ENCODE measurements at places on chromosomes 11 and 22.

DNA sequence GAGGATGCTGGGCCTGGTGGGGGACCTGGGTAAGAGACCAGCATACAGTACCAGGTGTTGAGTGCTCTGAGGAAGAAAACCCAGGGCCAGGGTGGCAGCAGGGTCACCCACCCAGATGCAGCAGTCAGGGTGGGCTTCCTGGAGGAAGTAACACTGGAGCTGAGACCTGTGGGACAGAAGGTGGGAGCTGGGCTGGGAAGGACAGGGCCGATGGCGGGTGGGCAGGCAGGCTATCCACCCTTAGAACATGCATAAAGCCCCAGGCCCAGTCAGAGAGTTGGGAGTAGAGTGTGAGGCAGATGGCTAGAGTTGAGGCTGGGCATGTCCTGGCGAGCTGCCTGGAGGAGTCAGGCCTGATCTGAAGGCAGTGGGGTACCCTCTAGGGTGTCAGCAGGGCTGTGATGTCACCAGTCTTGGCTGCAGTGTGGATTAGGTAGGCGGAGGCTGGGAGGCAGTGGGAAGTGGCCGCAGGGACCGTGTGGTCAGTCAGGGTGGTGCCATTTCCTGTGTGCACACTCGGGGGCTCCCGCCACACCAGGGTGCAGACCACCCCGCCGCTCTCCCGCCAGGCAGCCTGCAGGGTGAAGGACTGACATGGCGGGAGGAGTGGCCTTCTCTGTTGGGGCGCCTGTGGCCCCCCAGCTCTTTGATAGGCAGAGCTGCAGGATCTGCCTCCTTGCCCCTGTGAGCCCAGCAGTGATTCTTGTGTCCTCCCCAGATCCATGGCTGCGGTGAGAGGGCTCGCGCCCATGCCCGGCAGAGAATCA lies 35.3 kb downstream of the IGHMBP2 start:
- no peak for DNase-seq

DNA sequence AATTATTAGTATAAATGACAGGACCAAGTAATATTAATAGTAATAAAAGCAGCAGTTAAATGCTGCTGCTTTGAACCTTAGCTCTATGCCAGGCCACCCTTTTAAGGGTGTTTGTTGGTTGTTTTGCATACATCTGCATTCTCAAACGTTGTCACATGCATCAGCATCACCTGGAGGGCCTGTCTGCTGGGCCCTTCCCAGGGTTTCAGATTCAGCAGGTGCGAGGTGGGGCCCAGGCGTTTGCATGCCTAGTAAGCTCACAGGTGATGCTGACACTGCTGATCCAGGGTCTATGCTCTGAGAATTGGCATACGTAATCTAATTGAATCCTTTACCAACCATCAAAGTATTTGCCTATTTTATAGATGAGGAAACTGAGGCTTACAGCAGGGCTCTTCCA lies 246.5 kb downstream of the CADM1 start:
- DNase-seq: no peak

DNA sequence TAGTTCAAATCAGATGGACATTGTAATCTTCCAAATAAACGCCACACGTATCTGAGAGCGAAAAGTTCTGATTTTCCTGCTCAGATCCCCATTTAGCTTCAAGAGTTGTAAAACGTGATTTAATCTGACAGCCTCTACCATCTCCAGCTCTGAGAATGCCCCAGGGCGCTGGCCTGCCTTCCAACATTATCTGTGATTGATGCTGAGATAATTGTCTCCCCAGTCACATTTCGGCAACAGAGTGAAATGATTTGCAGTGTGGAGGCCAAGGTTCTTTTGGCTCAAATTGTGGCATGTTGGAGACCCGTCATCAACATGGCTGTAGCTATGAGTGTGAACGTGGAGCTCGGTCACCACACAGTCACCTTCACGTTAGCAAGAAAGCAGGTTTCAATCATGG lies 283.4 kb downstream of the BRD1 start:
- DNase-seq: no peak

GRCh38 chr11:10444725-10445315 lies 10.2 kb upstream of the AMPD3 start:
- no peak for DNase-seq

- no peak for DNase-seq
Measured at GRCh38 chr11:130814440-130815096, 101.7 kb downstream of the SNX19 start.

DNA sequence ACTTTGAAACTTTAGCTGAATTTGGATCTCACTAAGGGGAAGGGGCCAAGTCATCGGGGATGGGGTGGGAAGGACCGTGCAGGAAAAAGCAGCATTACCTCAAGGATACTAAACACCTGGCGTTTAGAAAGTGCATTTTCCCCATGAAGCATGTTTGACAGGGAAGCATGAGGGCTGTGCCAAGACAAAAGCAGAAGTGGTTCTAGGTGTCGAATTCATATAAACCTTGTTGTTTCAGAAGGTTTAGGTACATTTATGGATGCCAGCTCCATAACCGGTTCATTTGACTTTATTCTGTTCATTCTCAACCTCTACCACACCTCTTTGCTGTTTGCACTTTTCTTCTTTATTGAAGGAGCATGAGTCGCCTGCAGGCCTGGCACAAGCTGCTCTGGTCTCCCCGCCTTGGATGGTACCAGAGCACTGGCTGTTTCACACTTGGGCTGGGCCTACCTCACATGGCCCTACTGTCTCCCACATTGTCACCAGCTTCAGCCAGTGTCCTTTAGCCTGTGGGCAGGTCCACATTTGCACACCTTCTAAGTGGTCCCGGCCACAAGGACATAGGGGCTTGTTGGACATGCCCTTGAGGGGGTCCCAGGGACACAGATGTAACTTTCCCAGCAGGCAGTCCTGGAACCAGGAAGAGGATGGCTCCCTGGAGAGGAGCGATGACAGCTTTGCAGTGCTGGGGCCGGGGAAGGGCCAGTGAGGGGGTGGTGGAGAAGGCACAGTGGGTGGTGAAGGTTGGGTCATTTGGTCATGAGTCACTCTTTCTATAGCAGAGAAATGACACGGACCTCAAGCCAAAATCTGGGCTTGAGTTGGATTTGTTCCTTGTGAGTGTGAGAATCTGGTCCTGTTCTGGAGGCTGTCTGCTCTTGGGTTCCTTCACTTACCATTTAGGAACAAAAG lies 3.2 kb upstream of the ST14 start:
- DNase-seq: no peak

GRCh38 chr11:10887307-10887706 lies 29.5 kb upstream of the ZBED5 start:
- no peak for DNase-seq

- DNase-seq: no peak
Measured at GRCh38 chr11:80096736-80097135, 655.9 kb upstream of the TENM4 start.

- DNase-seq: no peak
Measured at GRCh38 chr11:67349036-67349435, 4.3 kb downstream of the POLD4 start.

DNA sequence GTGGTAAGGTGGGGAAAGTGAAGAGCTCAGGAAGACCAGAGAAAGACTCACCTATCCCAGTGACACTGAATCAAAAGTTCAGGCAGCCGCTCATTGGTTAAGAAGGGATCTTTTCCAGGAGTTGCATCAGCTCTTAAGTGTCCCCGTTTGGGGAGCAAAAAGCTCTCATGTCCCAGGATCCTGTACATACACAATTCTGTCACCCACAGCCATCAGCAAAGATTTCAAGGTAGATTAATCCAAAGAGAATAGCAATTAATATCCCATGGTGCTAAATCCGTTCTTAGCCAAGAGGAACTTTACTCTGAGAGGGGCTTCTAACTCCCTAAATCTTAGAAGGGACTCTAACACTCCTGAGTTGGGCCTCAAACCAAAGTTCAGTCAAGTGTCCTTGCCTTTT lies 19.3 kb downstream of the FOLR3 start:
- DNase-seq: no peak

DNA sequence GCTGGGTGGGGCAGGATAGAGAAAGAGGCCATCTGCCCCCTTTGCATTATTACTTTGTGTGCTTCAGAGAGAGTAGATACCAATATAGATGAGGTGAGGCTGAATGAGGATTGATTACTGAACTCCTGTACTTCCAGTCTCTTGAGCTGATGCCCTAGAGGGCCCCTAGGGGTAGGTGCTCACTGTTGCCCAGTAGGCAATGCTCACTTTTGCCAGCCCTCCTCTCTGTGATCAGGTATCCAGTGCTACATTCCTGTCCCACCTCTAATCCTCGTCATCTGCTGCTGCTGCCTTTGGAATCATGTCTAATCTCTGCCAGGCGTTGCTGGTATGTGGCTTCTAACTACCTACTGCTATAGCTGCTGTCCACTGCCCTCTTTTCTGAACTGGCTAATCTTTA lies 57.2 kb downstream of the CCDC83 start:
- DNase-seq: no peak

GRCh38 chr22:45708145-45708544 lies 36.5 kb downstream of the ATXN10 start:
- no peak for DNase-seq

DNA sequence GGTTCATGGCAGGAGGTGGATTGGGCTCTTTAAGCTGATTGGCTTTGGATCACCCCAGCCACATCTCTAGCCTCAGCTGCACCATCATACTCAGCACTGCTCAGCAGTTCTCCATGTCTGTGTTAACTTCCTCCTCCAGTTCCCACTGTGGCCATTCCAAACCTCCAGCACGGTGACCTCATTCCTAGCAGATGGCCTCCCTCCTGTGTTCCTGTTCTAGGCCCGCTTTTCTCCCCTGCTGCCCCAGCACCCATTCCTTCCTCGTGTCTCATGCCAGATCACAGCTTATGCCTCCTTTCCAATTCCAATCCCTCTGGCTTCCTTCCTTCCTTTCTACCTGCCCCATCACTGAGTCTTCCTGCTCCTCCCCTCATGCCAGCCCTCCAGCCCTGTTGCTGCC lies 96.1 kb downstream of the MICAL2 start:
- no peak for DNase-seq

- DNase-seq: peak; percentile 82
Measured at GRCh38 chr22:39598017-39598965, 27.7 kb downstream of the CACNA1I start.

DNA sequence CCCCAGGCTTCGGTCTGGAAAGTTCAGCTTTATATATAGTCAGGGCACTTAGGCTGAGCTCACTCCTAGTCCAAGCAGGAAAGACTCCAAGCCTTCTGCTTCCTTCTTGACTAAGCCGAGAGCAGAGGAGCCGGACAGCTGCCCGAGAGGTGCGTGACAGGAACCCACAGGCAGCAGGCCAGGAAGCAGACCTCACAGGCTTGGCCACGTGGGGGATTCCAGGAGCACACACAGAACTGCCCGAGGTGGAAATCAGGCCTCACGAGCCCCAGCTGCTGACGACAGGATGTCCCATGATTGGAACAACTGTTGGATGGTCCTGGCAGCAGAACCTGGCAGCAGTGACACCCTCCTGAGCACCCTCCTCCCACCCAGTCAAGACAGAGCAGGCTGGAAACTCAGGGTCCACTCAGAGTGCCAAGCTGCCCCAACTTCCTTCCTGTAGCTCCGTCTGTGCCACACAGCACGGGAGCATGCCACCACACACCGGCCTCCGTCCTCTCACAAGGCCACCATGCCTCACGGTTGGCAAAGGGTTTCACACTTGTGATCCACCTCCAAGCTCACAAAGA lies 5.4 kb downstream of the PLA2G6 start:
- DNase-seq: no peak

GRCh38 chr11:43818220-43818619 lies 62.4 kb upstream of the ALKBH3 start:
- DNase-seq: no peak
